Activated CD8-positive, alpha-beta memory T cell treated with anti-CD3 and anti-CD28 coated beads for 1 hour (primary cell): ENCODE measurements at places on chromosomes 16 and 17.

DNA sequence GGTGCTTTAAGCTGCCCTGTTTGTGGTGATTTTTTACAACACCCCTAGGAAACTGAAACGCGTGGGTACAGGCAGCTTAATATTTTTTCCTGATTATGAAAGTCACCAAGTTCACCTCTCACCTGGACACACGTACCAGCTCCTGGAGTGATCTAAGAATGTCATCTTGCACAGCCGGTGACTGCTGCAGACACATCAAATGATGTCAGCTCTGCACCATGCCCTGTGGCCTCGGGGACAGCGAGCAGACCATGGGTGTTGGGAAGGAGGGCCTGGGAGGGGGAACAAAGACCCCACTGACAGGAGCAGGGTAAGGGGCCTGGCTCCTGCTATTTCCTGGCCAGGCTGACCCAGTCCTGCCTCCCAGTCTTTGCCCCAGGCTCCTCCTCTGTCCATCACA lies 272.7 kb downstream of the PARN start:
- DNase-seq = no peak

DNA sequence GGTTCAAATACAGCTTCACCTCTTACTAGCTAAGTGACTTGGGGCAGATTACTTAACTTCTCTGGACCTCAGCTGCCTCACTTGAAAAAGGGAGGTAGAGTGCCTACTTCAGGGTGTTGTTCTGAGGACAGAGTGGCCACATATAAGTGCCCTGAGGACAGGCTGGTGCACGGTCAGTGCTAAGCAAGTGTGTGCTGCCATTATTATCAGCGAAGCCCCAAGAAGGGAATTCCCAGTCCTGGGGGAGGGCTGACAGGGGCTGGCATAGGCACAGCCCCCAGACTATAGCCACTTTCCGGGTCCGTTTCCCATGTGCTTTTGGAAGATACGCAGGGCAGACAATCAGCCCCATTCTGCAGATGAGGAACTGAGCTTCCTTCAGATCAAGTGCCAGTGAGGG lies 2.5 kb downstream of the ZBTB4 start:
- no peak for DNase-seq

GRCh38 chr17:66002063-66002585 lies 189.8 kb downstream of the CEP112 start:
- DNase-seq = no peak

- no peak for DNase-seq
Observed at GRCh38 chr16:27980919-27981700, 82.4 kb downstream of the GSG1L start.

GRCh38 chr16:71780521-71781089 lies 28.0 kb downstream of the AP1G1 start:
- DNase-seq = no peak

- no peak for DNase-seq
Observed at GRCh38 chr16:47058295-47059086, 85.0 kb upstream of the DNAJA2 start.

GRCh38 chr16:11099672-11100205 lies 155.4 kb downstream of the CLEC16A start:
- no peak for DNase-seq
